ENCODE measurements at places on chromosomes 3 and 15. TPM values are rescaled to one million over a fixed set of nuclear protein-coding genes. Genes with fewer than 3 reads are reported as not detected.
A peak's percentile ranks its signal among the peaks of the same experiment; 100 is the strongest.

DNA sequence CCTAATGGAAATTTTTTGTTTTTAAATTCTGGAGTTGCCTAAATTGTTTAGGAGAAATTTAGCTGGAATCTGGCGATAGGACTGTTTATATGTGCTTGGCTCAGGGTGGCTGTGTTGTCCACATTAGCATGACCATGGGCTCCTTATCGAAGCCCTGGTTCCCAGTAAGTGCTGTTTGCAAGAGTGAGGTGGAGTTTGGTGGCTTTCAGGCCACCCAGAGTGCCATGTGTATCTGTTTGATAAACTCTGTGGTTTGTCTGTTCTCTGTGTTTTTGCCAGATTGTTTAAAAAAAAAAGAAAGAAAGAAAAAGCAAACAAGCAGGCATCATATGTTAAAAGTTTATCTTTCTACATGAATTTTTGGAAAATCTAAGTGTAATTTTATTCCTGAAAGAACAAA, 51.5 kb downstream of the PLCL2 start:
- no peak for DNase-seq

DNA sequence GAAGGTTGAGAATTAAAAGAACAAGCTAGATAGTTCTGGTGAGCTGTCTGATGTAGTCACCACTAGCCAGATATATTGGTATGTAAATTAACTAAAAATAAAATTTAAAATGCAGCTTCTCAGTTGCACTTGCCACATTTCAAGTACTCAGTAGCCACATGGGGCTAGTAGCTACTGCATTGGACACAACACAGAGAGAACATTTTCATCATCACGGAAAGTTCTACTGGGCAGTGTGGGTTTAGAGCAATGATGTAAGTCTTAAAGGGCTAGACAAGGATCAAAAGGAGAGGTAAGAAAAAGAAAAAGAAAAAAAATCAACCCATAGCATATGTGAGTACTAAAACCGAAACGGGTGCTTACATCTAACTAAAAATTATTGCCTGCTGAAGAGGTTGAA, 282.4 kb upstream of the LRRFIP2 start:
- DNase-seq, result no peak

- DNase-seq, result no peak
These were observed 30.2 kb upstream of the LCTL start for GRCh38 chr15:66595931-66596545.

GRCh38 chr3:4759689-4760312, 219.4 kb upstream of the BHLHE40 start:
- DNase-seq, result peak; percentile 38

Gene SYNPR
- total RNA-seq, result not detected
